Dermis blood vessel endothelial cell (primary cell): ENCODE measurements at places on chromosomes 1 and 21.

- no peak for DNase-seq
Measured at GRCh38 chr1:54380290-54380882, 25.8 kb downstream of the SSBP3 start.

DNA sequence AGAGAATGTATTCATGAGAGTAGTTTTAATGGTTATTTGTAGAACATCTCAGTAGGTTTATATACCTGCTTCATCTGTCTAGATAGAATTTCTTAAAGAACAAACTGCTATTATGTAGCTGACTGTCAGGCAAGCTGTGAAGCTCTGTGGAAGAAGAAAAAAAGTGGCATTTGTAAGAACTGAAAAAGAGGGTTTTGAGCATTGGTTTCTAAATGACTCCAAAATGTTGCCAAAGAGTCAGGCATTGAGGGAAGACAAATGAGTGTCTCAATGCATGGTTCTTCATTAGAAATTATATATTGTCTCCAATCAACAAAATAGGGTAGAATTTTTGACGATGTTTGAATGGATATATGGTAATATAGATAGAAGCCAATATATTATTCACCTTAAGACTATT is 1276.1 kb downstream of the KCNT2 start:
- no peak for DNase-seq

- DNase-seq = no peak
Measured at GRCh38 chr1:2582391-2582790, 4.2 kb upstream of the PRXL2B start.

GRCh38 chr1:204541626-204542025 is 25.4 kb downstream of the MDM4 start:
- peak; percentile 21 for DNase-seq

DNA sequence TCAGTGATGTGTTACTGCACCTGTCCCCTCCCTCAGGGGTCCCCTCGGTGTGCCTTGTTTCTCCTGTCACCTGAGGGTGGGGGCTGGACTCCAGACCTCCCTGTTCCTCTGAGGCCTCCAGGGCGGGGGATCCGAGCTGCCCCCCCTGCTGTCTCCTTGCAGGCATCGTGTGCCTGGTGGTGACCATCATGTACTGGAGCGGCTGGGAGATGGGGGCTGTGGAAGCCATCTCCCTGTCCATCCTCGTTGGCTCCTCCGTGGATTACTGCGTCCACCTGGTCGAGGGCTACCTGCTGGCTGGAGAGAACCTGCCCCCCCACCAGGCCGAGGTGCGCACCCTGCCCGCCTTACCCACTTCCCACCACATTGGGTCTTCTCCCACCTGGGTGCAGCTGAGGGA is 56.4 kb downstream of the DISP3 start:
- DNase-seq = no peak

- peak; percentile 78 for DNase-seq
Measured at GRCh38 chr1:101235696-101236515, 913 bp upstream of the S1PR1 start.

DNA sequence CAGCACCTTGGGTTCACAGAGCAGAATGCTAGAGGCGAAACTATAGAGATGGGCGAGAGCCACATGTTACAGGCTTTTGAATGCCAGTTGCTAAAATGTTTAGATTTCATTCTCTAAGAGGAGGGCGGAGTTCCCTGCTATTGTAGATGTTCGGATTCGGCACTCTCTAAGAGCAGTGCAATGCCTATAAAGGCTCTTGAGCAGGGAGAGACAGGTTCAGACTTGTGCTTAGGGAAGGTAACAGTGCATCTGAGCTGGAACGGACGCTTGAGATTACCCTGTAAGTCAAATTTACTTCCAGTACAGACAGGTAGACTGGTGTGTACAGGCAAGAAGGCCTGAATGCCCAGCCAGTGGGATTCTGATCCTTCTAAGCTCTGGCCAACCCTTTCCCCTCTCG is 15.3 kb downstream of the LURAP1 start:
- no peak for DNase-seq

GRCh38 chr21:46600305-46600704 is 4.6 kb downstream of the S100B start:
- DNase-seq = no peak

DNA sequence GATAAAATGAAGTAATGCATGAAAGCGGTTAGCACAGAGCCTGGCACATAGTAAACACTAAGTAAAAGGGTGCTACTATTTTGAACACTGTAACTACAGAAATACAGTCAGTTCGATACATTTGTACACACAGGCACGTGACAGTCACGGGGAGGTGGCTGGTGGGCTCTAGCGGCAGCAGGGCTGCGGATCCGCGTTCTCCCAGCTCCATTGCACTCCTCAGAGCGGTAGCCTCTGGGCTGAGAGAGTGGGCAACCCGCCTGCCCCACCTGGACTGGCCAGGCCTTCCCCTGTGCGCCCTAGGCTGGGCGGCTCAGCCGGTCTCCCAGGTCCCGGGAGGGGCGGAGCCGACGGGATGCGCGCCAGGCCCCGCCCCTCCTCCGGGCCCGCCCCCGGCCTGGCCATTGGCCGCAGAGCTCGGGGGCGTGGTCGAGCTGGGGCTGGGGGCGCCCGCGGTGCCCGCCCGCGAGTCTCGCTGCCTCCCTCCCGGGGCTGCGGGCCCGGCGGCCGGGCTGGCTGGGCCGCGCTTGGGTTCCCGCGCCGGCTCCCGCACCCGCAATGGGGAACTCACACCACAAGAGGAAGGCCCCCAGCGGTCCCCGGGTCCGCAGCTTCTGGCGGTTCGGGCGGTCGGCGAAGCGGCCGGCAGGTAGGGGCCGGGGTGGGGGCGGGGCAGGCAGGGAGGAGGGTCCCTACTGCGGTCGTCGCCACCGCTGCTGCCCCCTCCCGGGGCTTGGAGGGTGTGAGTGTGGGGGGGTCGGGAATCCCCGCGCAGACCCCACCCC is 51.2 kb upstream of the SYNC start:
- DNase-seq = peak; percentile 68

DNA sequence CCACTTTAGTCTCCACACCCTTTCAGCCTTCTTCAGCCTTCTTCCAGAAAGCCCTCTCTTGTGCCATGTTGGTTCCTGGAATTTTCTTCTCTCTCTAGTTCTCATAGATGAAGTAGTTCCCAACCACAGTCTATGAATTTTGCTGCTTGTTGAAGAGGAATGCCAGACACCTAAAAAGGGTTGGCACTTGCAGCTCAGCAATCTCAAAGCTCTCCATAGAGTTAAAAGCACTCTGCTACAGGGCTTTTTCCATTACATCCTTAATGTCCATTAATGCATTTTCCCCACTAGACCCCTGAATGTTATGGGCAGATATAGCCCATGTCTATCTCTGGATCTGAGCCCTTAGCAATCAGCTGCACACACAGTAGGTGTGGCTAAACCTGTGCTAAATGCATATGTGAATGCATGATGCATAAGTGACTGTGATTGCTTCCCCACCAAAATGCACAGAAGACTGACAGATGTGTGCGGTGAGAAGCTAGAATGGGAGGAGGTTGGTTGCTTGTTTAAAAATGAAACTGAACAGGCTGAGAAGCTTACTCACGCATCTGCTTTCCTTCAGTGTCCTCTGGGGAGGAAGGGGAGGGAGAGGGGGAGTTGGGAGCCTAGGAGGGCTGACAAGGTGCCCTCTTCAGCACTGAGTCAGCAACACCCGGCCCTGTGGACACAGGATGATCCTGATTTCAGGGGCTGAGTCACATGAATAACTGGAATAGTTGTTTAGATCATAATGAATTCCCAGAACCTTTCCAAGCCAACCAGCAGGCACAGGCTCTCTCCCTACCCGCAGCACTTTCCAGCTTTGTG is 146.1 kb upstream of the FGGY start:
- peak; percentile 92 for DNase-seq

DNA sequence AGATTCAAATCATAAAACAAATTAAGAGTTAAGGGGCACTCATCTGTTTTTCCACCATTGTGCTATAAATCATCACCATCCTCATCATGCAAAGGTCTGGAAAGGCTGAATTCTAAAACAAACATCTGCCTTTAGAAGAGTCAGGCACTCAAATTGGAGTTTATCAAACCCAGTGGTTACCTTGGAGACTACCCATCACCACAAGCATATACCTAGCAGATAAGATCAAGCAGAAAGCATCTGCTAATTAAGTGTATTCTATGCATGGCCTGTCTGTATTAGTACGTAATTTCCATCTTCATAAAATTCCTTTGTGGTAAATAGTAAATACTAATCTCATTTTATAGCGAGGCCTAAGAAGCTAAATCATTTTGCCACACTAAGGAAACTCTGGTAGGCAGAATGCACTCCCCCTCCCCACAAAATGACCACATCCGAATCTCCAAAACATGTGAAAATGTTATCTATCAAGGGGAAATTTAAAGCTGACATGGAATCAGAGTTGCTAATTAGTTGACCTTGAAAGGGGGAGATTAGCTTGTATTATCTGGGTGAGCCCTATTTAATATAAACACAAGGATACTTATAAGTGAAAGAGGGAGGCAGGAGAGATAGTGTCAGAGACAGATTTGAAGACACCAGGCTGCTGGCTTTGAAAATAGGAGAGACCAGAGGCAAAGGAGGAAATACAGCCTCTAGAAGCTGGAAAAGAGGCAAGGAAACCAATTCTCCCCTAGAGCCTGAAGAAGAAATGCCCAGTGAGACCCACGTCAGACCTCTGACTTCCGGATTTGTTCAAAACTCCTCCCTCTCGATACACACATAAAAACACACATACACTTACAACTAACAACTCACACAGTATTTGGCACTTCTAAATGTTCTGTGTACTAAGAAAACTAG is 23.2 kb downstream of the ARID4B start:
- DNase-seq = peak; percentile 60

GRCh38 chr1:40919475-40920011 is 57.4 kb upstream of the CITED4 start:
- no peak for DNase-seq
